RWPE2 (cell line): ENCODE measurements at places on chromosomes 5 and 9.

DNA sequence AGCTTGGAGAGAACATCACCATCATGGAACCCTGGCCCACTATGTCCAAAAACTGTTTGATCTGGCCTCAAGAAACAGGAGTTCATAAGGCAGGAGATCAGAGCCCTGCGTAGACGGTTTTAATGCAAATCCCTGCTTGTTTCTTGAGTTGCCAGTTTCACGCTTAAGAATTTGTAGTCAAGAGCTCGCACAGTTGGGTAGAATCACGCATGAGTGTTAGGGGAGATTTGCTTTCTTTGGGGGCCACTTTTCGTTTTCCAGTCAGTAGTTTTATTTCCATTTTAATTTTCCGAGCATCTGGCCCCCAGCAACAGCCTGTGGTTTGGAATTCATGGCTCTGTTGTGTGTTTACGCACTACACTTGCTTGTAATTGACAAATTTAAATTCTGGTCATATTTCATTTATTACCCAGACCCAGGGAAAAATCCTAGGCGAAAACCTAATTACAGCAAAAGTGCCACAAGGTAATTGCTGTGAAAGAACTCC is 6.6 kb upstream of the C5orf58 start:
- no peak for DNase-seq

DNA sequence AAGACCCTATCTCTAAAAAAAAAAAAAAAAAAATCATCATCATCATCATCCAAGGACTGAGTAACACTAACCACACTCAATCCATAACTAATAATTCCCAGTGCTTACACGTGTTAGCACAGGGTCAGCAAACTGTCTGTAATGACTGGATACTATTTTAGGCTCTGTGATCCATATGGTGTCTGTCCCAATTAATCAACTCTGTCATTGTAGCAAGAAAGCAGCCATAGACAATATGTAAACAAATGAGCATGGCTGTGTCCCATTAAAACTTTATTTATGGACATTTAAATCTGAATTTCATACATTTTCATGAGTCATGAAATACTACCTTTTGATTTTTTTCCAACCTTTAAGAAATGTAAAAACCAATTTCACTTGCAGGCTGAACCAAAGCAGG is 148.4 kb downstream of the SIL1 start:
- DNase-seq: no peak

GRCh38 chr5:32358611-32359010 is 45.9 kb upstream of the MTMR12 start:
- no peak for DNase-seq

DNA sequence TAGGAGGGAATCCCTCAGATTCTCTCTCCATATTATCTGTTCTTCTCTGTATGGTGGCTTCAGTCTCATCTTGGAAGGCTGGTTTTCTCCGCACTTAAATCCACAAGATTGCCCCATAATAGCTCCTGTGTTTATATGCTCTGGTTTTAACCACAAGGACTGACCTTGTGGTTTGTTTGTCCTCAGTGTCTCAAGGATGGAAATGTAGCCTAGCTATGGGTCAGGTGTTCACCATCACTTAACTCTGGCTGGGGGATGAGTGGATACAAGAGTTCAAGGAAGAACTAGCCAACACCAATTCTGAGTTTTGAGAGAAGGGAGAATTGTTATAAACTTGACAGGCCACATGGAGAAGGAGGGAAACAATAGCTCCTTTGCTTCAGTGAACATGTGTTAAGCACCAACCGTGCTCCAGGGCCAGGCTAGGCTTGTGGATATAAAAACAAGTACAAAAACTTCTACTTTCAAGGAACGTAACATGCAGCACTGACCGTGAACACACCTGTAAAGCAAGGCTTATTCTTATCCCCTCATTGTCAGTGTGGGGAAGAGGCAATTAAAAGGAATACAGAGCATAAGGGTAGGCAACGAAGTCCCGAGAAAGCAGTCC is 75.6 kb upstream of the VLDLR start:
- no peak for DNase-seq

GRCh38 chr9:109341561-109341960 is 20.7 kb upstream of the EPB41L4B start:
- no peak for DNase-seq

DNA sequence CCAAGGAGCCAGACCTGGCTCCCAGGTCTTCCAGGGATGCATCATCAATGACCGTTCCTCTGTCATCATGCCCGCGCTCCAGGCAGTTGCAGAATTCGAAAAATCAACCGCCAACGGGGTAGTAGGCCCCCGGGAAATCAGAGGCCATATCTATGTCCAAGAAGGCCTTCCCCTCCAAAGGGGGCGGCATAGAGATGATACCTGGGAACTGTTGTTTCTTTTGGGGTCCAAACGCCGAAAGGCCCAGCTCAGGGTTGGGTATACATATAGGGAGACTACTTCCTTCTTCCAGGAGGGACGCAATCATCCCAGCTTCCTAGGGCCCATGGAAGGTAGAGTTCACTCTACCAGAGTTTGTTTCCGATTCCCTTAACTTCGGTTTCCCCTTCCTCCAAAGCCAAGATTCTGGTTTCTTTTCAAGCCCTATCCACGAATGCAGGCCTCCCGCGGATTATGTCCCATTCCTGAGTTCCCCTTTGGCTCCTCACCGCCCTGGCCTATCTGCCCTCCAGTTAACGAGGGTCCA is 754 bp downstream of the DCAF12 start:
- DNase-seq: no peak
